ENCODE measurements at places on chromosomes 12 and 14.

DNA sequence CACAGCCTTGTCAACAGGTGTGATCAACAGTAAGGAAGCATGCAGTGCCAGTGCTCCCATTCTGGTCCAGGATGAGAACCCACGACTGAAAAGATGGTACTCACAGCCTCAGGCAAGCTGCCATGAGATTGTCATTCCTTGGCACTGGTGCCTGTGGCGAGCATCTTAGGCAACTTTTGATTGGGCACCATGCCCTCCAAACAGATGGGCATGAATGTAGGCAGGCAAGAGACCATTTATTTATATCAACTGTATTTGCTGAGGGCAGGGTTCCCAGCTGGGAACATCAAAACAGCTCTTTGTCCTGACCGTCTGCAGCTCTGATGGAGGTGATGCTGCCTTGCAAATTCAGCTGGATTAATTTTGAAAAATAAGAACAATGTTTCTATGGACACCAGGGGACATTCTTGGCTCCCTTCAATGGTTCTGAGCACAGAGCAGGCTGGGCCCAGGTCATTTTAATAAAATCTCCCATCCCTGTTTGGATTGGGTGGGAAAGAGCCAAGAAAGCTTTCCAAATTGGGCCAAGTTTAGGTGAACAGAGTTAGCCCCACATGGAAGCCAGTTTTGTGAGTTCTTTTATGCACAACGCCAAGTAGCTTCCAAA, 522.5 kb downstream of the RMST start:
- no peak for DNase-seq

DNA sequence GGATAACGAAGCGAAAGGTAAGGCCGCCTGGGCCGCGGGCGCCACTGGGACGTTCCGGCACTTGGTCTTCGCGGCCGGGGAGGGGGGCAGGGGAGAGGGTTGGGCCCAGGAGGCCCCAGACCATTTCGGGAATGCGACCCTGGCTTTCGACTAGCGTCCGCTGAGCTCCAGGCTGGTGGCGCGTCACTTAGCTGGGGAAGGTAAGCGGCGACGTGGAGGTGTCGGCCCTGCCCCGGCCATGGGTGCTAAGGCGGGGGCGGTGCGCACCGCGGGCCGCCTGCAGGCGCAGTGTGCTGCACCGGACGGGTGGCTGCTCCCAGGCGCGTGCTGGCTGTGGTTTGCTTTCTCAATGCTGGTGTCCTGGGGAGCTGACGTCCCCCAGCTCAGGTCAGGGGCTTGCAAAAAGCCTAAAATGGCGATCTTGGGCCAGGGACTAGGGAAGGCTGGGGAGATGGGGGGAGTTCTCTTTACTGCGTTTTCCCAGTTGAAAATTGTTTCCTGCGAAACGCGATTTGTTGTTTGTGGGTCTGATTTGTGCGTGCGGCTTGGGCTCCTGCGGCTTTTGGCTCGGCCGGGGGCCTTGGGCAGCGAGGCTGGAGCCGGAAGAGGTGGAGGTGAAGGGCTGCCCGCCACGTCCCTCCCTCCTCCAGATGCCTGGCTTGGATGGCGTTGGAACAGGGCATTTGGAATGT, 1.2 kb downstream of the HOXC10 start:
- peak; percentile 50 for DNase-seq

- DNase-seq: peak; percentile 85
Measured at GRCh38 chr14:100677554-100678468, 48.9 kb upstream of the DLK1 start.

DNA sequence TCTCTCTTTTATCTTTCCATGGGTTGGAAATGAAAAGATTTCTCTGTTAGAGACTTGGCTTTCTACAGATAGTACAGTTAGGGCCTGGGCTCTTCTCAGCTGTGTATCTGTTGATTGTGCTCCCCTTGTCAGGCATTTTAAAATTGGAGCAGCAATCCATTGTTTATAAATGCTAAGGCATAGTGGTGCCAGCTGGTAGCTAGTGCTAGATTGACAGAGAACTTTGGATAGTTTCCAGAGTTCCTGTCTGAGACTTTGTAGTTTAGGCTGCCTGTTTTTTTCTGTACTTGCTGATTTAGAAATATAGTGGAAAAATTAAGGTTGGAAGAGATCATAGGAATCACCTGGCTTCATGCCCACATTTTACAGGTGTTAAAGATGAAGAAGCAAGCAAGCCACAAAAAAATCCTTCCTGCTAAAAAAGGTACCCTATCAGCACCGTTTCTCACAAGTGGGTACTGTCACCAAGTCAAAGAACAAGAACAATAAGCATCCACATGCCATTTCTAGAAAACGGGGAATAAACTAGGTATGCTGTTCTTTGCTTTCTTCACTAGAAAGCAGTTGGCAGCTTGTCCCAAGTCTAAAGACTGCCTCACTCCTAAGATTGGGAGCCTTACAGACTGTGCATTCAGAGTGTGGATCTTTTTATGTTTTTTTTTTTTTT, 6.2 kb downstream of the TTLL5 start:
- DNase-seq: no peak

- DNase-seq: no peak
Measured at GRCh38 chr14:61171727-61172126, 109.4 kb downstream of the TMEM30B start.

- DNase-seq: no peak
Measured at GRCh38 chr14:73236752-73237218, 521 bp upstream of the PAPLN start.

GRCh38 chr14:104298458-104298857, 160.1 kb downstream of the KIF26A start:
- DNase-seq: no peak

DNA sequence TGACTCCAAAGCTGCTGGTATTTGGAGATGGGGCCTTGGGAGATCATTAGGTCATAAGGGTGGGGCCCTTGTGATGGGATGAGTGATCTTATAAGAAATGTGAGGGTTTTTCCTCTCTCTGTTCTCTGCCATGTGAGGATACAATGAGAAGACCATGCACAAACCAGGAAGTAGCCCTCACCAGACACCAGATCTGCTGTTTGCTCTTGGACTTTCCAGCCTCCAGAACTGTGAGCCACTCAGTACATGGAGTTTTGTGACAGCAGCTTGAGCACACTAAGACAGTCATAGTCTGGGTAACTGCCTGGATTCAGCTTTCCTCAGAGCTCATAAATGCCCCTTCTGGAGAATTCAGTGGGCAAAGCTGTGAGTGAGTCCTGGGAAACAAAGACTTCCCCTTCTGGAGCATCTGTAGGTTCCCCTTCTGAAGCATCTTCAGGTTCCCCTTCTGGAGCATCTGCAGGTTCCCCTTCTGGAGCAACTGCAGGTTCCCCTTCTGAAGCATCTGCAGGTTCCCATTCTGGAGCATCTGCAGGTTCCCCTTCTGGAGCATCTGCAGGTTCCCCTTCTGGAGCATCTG, 11.0 kb upstream of the PPP4R3A start:
- DNase-seq: no peak

DNA sequence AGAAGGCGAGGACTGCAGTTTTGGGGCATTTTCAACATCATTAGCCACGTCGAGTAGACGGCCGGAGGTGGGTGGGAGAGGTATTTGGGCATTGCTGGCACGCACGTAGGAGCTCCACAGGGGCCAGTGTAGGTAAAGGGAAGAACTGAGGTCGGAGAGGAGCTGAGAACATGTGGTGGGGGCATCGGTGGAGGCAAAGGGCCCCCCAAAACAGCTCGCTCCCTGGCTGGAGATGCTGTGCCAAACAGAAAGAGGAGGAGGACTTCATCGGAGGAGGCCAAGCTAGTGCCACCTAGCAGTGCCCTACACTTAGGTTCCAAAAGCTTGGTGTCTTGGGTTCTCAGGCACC, 52.0 kb upstream of the PPP2R5C start:
- no peak for DNase-seq

- DNase-seq: no peak
Measured at GRCh38 chr14:68783408-68784225, 9.2 kb downstream of the ZFP36L1 start.

DNA sequence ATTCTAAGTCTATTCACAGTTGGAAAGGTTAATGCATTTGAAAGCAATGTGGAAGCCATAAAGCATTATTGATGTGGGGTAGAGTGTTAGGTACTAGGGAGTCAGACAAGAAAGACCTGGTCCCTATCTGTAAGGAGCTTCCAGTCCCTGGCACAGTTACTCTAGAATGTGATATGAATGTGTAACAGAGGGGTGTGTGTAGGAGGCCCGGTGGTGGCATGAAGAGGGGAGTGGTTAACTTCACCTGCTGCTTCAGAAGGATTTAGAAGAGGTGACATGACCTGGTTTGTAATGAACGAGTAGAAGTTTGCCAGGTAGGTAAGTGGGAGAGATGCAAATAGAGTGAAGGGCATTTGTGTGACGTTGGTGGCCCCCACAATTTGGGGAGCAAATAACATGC, 15.1 kb upstream of the GALNT6 start:
- DNase-seq: no peak

DNA sequence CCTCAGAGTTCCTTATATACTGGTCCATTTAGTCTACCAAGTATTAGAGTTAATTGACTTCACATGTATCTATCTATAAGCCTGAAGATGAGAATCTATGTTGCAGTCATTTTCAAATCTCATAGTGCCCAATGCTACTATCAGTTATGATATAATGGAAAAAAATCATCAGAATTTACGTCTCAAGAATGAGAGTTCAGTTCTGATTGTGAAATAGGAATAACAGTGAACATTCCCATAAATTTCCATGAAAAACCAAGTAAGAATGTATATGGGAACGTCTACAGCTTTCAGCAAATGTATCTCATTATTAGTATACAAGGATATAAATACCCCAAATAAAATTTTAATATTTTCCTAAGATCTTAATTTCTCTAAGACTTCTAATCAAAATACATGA, 77.2 kb downstream of the PPP1R12A start:
- DNase-seq: no peak

- DNase-seq: peak; percentile 47
Measured at GRCh38 chr12:105980085-105980484, 158.7 kb downstream of the NUAK1 start.

GRCh38 chr14:26175658-26176057, 422.2 kb downstream of the NOVA1 start:
- DNase-seq: no peak

GRCh38 chr12:124461851-124462623, 105.4 kb downstream of the NCOR2 start:
- DNase-seq: no peak

Measured in EH (cell line).